NCI-H2171 (cell line): ENCODE measurements at places on chromosomes 12 and 14.

- no peak for DNase-seq
Observed at GRCh38 chr12:98896938-98897337, 251.8 kb downstream of the APAF1 start.

- no peak for DNase-seq
Observed at GRCh38 chr12:95759039-95759438, 31.5 kb downstream of the NTN4 start.

- DNase-seq: no peak
Observed at GRCh38 chr14:60420050-60420449, 65.8 kb downstream of the C14orf39 start.

- DNase-seq: peak; percentile 16
Observed at GRCh38 chr14:79947440-79948054, 263.8 kb downstream of the DIO2 start.

GRCh38 chr12:69509904-69510827 lies 40.0 kb downstream of the FRS2 start:
- no peak for DNase-seq

DNA sequence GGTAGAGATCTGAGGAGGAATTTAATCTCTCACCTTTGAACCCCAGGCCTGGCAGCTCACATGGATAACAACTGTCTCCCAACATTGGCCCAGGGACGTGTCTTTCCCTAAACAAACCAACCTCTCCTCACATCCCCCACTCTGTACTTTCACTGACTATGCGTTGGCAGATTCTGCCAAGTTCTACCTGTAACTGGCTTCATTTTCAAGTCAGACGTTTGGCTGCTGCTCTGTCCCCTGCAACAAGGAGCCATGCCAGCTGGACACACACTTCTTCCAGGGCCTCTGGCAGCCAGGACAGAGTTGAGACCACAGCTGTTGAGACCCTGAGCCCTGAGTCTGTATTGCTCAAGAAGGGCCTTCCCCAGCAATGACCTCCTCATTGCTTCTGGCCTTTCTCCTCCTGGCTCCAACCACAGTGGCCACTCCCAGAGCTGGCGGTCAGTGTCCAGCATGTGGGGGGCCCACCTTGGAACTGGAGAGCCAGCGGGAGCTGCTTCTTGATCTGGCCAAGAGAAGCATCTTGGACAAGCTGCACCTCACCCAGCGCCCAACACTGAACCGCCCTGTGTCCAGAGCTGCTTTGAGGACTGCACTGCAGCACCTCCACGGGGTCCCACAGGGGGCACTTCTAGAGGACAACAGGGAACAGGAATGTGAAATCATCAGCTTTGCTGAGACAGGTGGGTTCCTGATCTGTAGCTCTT lies at the start of gene INHBC:
Gene INHBC (plus strand): TSS at position 268 of the 707 bp plus-strand sequence. CDS start 103 bp downstream, at position 371.
- no peak for DNase-seq

DNA sequence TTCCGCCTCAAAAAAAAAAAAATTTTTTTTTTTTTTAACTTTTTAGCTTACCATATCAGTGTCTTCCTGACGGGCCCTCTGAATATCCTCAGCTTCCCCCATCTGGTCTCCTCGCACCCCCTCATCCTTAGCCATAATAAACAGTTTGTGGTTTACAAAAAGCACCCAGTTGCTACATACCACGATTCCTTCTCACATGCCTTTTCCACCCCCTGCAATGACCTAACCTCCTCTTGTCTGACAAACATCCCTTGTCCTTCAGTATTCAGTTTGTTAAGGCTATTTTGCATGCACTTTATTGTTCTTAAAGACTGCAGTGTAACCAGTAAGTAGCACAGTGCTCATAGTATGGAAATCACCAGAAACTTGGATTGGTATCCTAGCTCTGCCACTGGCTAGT lies 88.5 kb downstream of the PPM1H start:
- DNase-seq: no peak

DNA sequence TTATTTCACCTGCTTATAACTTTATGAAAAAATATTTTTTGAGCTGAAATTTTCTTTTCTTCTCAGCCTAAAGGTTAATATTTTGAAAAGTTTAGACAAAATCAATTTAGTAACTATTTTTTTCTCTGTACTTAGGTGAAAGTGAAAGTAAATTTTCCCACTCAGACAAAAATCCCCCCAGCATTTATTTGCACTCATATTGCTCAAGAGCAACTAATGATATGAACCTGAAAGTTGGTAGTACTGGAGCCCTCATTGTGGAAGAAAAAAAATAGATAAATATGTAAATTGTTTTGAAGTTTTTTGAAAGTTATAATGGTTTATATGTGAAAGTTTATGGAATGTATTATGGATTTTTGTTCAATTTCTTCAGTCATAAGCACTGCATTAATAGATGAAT lies 1005.9 kb upstream of the ATXN7L3B start:
- DNase-seq: no peak

- DNase-seq: no peak
Observed at GRCh38 chr14:44412858-44413569, 94.1 kb downstream of the FSCB start.

- no peak for DNase-seq
Observed at GRCh38 chr12:47066278-47067025, 13.0 kb upstream of the PCED1B start.

DNA sequence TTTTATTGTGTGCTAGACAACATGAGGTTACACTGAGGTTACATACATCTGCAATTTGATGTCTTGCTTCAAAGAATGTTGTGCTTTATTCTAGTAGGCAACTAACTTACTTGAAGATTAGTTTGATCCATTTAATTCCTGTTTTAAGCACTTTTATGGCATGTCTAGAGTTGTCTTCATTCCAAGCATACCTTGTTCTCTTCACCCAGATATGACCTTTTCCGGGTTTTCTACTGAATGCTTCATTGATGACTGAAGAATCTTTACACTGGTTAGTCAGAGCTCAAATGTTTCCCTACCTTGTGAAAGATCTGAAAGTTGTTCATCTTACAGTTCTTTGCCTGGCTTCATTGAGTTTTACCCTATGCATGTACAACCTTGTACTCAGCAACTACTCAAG lies 274.0 kb upstream of the KITLG start:
- DNase-seq: no peak

- DNase-seq: no peak
Observed at GRCh38 chr12:31803306-31804184, 74.7 kb upstream of the AMN1 start.

- DNase-seq: no peak
Observed at GRCh38 chr14:86999036-86999435, 993.9 kb downstream of the GALC start.

GRCh38 chr12:94689646-94690036 lies 39.3 kb upstream of the TMCC3 start:
- no peak for DNase-seq

GRCh38 chr12:29717540-29718100 lies 66.1 kb downstream of the TMTC1 start:
- no peak for DNase-seq

GRCh38 chr12:110015132-110015531 lies 15.9 kb downstream of the ANKRD13A start:
- no peak for DNase-seq

GRCh38 chr12:24947541-24948419 lies 1.1 kb downstream of the BCAT1 start:
- DNase-seq: no peak

GRCh38 chr14:102316338-102316742 lies 3.2 kb upstream of the ZNF839 start:
- peak; percentile 75 for DNase-seq

DNA sequence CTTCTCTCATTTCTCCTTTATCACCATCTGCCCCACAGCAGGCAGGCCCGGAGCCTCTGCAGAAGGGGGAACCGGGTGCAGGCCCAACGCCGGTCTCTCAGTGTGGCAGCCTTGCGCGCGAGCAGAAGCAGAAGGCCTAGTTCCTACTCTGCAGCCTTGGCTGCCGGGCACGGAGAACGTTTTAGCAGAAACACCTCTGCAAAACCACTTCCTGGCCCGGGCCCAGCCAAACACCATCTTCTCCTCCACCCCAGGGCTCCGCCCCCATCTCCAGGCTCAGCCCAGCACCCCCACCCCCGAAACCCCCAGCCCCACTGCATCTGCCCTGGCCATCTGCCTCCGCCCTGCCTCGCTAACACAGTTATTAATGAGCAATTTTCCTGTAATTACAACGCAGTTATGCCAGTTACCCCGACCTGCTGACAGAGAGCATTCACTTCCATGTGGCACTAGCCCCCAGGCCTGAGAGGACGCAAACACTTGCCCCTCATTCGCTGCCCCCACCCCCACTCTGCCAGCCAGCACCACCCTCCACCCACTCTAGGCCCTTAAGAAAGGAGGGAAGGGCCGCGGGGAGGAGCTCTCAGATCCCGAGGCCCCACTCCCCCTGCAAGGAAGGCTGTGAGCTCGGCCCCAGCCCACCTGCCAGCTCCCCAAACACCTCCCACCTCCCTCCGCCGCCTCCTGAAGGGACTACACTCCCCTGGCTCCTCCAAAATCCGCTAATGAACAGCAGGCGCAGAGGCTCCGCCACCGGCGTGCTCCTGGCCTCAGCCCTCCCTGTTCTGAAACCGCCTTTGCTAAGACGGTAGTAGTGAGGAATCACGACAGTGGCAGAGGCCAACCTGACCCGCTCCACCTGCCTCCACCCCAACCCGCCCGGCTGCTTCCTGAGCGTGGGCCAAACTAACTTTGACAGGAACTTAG lies 44.7 kb upstream of the FBRSL1 start:
- DNase-seq: peak; percentile 80

GRCh38 chr14:96177766-96178375 lies 26.8 kb upstream of the BDKRB2 start:
- DNase-seq: no peak

DNA sequence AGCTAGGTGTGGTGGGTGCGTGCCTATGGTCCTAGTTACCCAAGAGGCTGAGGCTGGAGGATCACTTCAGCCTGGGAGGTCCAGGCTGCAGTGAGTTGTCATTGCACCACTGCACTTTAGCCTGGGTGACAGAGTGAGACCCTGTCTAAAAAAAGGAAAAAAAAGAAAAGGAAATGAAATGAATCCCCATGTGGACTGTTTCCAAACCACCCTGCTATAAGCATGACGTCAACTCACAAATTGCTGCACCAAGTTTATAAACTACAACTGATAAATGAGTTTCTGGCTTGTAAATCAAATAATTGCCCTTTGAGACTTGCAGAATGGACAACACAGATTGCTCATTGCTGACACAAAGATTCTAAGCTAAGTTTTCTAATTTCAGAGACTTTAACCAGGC lies 51.0 kb upstream of the STK38L start:
- DNase-seq: no peak

GRCh38 chr14:87869619-87870583 lies 123.1 kb downstream of the GALC start:
- DNase-seq: no peak

DNA sequence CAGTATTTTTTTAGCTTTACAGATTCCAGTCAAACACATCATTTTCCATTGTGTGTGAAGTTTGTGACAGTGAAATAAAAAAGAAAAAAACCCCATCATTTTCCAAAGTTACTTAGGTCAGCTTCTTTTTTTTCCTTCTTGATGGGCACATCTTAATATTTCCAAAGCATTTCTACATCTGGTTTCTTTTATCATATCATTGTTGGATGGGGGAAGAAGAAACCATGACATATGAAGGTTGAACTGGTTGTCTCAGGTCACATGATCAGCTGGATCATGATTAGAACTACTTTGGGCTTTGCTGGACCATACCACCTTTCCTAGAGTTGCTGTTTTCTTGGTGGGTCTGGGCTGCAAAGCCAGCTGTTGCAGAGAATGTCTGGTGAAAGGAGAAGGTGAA lies 59.8 kb downstream of the FOS start:
- no peak for DNase-seq
